ENCODE measurements at places on chromosomes 7 and 10. TPM values are rescaled to one million over a fixed set of nuclear protein-coding genes. Genes with fewer than 3 reads are reported as not detected.
A peak's percentile ranks its signal among the peaks of the same experiment; 100 is the strongest.

DNA sequence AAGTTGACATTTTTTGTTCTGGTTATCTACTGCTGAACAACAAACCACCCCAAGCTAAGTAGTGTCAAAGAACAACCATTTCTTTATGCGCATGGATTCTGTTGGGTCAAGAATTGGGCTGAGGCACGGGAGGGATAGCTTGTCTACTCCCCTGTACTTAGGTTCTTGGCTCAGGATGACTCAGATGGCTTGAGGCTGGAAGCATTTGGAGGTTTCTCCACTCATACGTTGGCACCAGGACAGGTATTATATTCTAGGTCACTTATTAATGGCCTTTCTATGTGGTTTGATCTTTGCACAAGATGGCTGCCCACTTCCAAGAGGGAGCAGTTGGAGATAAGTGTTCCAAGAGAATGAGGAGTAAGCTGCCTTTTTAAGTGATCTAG, 11.8 kb upstream of the TFAM start:
- no peak for DNase-seq

DNA sequence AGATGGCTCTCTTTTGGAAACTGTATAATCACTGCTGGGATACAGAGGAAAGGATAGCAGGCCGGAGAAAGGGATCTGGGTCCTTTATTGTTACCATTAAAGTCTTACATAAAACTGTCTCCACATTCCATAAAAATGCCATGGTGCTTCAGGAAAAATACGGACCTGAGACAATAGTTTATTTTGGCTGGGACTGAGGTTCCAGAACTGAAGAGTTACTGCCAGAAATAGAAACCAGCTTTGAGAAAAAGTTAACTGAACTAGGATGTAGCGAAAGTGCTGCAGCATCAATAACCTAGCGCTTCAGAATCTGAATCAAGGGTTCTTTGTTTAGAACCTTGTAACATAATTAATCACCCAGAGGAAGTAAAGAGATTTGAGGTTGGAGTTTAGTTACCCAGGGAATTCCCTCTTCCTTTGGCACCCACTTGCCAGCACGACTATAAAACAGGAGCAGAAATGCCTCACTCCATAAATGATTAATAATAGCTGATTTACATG, 38.0 kb downstream of the MEOX2 start:
- DNase-seq: no peak

The VWA2 gene
- polyA plus RNA-seq: not detected

DNA sequence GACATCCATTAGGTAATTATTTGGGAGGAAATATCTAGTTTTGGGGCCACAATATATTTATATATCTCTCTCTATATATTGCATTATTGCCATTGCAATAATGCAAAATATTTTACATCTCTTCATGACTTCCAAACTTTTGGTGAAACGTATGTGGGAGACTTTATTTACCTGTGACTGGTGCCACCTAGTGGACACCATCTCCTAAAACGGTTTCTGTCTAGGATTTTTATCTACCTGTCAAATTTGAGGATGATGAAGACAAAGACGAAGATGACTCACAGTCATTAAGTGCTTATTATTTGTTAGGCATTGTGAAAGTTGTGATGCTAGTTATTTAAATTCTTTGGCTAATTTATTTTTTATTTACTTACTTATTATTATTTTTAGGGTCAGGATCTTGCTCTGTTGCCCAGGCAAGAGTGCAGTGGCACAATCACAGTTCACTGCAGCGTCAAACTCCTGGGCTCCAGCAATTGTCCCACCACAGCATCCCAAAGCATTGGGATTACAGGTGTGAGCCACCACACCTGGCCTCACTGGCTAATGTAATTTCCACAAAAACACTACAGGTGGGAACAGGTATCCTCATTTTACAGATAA, 18.7 kb upstream of the CBLL1 start:
- peak; percentile 76 for DNase-seq

- DNase-seq: no peak
These were observed 23.3 kb downstream of the PRKG1 start for GRCh38 chr10:51097546-51097945.

GRCh38 chr7:20519645-20520044, 95.8 kb upstream of the ABCB5 start:
- DNase-seq: no peak

The ADRA2A gene
- polyA plus RNA-seq: 0.01 TPM

The LYZL1 gene
- polyA plus RNA-seq: not detected

The WNT2 gene
- polyA plus RNA-seq: not detected

DNA sequence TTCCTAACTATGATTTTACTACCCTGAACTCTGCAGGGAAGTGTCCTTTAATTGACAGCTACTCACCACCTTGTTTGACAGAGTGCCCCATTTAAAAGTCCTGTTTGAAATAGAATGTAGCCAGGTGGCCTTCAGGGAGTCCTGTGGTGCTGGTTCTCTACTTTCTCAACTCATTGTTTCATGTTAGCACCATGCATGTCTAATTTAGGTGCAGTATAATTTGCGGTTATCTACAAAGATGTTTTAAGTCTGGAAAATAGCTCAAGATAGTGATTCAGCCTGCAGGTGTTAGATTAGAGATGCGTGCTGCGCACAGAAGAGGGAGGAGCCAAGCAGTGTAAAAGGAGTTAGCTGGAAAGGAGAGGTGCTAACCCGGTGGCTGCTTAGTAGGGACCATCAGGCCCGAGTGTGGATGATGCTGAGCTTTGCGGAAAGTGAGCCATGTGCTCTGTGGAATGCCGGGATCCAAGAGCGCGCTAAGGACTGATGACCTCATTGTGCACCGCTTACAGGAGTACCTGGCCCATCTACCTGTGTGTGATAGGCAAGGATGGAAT, 1.2 kb downstream of the CCM2 start:
- DNase-seq: peak; percentile 77

- no peak for DNase-seq
These were observed 57.4 kb downstream of the CDK6 start for GRCh38 chr7:92778972-92779371.

The CREB5 gene
- polyA plus RNA-seq: 0.95 TPM

The FAM200A gene
- polyA plus RNA-seq: 1.6 TPM

GRCh38 chr7:97735075-97735474, 3.2 kb downstream of the TAC1 start:
- DNase-seq: no peak

The ACTL6B gene
- polyA plus RNA-seq: not detected

The SLC25A28 gene
- polyA plus RNA-seq: 224 TPM

DNA sequence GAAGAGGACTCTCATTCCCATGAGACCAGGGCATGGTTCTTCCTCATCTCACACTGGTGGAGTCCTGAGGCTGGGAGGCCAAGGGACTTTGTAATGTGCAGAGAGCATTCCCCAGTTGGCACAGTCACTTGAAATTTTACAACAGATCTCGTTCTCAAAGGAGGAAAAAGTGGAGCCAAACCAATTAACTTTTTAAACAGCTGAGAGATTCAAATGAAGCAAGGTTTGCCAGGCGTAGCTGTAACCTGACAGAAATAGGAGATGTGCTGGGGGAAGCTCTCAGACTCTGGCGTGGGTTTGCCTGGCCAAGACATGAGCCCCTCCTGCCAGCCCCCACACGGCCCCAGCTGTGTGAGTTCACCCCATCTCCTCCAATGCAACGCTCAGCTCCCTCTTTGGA, 12.0 kb upstream of the CPXM2 start:
- DNase-seq: no peak

GRCh38 chr7:117273814-117274225, 49.0 kb downstream of the WNT2 start:
- DNase-seq: no peak

The CLDN4 gene
- 0.09 TPM for polyA plus RNA-seq

The ZCCHC24 gene
- 0.34 TPM for polyA plus RNA-seq

All from B cell (primary cell).